Urinary bladder (tissue), 4 donors: ENCODE measurements at places on chromosomes 11 and 22. TPM values are rescaled to one million over a fixed set of nuclear protein-coding genes. Genes with fewer than 3 reads are reported as not detected.

NRXN2 gene
- total RNA-seq = 11.5 TPM

DNA sequence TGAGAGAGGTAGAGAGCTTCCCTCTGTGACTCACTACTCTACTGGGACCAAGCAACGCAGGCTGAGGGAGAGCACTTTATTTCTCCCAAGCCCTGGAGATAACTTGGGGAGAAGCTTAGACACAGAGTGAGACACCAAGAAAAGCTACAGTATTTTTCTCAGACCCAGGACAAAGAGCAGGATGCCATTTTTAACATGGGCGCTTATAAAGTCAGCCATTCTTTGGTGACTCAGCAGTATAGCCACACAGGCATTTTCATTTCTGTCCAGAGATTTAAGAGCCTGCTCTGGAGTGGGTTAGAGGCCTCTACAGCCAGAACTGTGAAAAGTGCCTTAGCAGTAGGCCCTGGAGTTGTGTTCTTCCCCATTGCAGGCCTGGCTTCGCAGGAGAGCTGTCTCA, 55.0 kb upstream of the GLYAT start:
- no peak for DNase-seq

DNA sequence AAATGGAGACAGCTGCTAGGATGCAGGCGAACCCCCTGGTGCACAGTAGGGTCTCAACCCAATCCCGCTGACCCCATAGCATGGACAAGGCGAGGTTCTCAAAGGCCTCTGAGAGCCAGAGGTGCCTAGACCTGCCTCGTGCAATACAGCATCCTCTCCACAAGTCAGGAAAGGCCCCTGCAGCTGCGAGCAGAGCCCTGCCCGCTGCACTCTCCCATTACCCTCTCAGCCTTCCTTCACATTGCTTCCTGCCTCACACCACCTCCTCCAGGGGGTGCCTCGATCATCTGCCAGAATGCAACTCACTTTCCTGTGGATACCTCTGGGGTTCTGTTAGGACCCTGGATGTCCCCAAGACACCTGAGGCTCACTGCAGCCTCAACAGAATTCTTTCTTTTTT, 42.8 kb upstream of the TCF20 start:
- DNase-seq = no peak

DNA sequence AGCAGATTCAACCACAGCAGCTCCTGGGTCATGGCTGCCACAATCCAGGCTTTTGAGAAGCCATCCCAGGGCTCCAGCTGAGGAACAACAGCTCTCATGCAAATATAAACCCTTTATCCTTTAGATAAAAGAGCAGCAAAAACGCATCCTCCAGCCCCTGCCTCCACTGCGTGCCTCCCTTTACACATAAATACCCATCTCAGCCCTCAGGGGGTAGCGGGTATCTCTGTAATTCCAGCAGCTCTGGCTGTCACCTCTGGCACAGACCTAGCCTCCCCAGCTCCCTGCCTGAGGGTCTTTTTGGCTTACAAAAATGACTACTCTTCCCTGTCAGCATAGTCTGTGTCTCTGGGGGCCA, 21.6 kb downstream of the LMO1 start:
- no peak for DNase-seq

DNA sequence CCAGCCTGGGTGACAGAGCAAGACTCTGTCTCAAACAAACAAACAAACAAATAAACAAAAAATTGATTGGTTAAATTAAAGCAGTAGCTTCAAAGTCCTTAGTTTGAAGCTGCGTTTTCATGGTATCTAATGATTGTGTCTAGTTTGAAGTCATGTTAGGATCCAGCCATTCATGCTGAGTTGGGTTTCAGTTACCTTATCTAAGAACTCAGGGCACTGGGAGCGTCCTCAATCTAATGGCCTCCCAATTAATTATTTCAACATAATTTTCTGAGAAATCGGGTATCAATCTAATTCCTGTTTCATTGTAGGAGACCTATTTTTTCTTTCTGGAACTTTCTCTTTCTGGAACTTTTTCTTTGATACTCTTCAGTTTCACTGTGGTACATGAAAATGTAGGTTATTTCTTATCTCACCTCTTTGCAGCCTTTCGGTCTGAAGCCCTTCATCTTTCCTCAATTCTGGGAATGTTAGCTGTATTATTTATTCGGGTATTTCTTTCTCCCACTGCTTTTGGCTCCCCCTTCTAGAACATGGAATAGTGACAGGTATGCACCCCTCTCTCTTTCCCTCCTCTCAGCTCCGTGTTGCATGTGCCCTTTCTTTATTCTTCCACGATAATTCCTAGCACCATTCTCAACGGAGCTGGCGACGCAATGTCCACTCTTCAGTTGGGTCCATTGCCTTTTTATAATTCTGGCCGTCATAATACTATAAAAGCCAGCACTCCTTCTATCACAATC, 24.3 kb upstream of the B4GALNT4 start:
- DNase-seq = no peak
